Stimulated activated CD4-positive, alpha-beta T cell treated with anti-CD3 and anti-CD28 coated beads, Interleukin-1b, Interleukin-23, amount 100 ng/mL, for 24 hours (primary cell): ENCODE measurements at places on chromosomes 7 and 10.

DNA sequence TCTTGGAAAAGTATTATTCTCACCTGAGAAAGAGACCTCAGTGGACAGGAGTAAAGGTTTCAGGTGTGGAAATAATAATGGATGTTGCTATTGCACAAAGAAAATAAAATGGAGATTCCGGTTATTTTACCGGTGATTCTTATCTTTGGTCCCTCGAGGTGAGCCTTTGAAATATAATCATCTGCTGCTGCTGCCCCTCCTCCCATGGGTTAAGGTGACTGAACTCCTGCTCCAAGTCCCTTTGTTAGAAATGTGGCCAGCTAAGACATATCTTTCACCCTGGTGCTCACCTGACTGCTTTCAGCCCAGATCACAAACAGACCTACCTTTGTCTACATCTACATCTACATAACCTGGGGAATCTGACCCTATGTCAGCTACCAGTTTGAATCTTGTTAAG is 5.7 kb downstream of the CUBN start:
- DNase-seq: no peak

DNA sequence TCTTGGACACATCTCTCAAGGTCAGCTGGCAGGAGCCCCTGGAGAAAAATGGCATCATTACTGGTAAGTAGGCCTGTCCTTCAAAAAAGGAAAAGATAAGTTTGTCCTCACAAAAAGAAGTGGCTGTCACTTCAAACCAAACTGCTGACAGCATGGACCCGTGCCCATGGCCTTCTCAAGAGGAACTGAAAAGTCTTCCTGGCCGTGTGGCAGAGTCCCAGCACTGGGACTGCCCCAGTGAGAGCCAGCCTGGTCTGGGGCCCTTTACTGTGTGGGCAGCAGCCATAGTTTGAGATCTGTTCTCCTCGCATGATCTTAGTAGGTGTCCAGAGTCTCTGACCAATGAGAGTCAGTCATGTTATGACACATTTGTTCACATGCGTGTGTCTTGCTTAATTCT is 614.2 kb upstream of the FOXK1 start:
- DNase-seq: no peak

DNA sequence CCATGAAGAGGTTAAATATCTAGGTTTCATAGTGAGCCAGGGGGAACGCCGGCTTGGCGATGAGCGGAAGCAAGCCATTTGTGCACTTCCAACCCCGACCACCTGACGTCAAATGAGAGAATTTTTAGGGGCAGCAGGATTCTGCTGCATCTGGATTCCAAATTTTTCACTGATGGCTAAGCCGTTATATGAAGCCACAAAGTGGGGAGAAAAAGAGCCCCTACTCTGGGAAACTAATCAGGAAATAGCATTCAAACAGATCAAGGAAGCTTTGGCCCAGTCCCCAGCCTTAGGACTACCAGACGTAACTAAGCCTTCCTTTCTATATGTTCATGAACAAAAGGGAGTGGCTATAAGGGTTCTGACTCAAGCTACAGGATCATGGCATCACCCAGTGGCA is 12.9 kb upstream of the ADCK2 start:
- DNase-seq: no peak

GRCh38 chr7:39248692-39249090 is 271.0 kb downstream of the POU6F2 start:
- DNase-seq: no peak

DNA sequence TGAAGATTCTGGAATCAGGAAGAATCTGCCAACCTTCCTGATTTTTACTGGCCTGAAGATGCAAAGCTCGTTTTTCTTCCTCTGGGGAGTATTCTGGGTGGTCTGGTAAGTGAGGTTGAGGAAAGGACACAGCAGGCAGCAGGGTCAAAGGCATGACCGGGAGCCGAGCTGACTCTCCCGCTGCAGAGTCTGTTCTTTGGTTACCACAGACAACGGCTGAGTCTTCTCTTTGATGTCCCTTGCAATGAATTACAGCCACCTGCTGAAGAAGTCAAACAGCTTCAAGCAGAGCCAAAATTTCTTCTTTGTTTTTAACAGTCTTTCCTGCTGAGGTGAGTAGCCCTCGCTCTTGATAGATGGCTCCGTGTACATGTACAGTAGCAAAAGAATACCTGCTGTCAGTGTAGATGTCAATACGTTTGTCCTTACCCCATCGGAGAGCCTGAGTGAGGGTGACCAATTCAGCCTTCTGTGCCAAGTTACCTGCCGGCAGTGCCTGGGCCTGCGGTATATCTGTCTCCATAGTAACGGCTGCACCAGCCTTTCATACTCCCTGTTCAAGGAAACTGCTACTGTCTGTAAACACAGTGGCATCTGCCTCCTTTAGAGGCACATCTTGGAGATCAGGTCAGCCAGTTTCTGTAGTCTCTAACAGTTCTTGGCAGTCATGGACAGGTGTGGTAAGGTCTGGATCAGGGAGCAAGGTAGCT is 76.4 kb downstream of the PRR15 start:
- no peak for DNase-seq

DNA sequence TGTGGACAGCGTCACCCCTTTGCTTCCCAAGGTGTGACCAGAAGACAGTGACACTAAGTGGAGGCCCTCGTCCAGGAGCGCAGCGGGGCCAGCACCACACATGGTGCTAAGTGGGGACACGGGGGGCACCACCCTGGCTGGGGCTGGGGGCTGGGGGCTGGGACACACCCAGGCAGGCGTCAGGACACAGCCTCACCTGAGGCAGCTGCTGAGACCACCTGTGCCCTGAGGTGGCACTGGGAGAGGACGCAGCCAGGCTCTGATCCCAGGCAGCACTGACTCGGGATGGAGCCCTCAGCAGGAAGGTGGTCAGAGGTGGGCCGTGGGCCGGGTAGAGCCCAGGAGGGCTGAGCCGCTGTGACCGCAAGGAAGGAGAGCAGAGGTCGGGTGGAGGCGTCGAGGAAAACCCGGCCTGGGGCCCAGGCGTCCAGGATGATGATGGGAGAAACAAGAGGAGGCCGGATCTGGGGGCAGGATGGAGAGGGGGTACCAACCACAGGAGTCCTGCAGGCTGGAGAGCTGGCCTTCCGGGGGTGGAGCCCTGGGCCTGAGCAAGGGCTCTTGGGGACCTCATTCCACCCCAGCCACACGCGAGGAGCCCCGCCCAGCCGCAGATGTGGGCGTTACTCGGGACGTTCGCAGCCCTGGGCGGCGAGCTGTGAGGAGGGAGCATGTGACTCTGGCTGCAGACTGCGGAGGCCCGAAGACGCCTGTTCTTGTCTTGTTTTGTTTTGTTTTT is 22.5 kb downstream of the LRRC27 start:
- no peak for DNase-seq

DNA sequence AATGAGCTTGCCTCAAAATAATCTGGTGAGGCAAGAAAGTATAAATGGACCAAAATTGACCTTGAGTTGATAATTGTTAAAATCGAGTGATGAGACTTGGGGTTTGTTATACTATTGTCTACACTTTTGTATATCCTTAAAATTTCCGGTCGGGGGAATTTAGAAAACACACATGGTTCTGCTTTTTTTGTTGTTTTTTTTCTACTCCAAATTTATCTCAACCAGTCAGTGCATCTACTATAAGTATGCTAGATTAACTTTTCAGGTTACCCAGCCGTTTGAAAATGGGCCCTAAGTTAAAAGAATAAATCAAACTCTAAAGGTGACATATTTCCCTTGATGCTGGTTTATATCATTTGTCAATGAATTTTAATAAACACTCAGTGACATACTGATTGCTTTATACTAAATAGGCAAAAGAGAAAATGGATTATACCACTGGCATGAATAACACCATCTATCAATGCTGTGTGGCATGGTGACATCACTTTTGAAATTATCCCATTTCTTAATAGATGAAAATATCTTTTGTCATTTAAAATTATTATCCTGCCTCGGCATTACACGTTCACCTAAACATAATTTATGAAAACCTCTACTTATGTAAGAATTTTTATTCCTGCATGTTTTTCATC is 40.3 kb upstream of the ST8SIA6 start:
- DNase-seq: no peak

DNA sequence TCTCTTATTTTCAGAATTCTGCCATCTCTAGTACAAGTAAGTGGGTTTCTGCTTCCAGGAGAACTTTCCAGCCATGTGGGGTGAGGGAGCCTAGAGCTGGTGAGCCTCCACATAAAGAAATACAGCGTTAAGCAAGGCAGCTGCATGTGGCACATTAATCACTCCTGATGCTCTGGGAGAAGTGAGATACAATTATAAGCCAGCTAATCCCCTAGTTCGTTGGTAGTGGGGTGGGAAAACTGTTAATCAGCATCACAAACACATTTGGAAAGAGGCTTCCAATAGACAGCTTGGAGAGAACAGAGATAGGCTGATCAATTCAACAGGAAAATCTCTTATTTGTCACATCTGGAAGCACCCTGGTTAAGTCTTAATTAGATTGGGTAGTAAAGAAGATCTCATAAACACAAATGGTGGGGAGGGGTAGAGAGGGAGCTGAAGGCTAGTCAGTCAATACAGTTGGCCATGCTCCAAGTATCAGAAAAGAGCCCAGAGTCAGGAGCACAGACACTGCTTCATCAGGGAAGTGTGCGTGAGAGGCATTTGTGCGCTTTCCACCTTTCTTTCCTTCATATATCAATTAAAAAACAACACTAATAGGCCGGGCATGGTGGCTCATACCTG is 130.6 kb downstream of the SORCS1 start:
- no peak for DNase-seq

- peak; percentile 28 for DNase-seq
Measured at GRCh38 chr10:11742009-11742778, at the start of gene ECHDC3. TSS of gene ECHDC3 (plus strand) at chr10:11742382. CDS start at chr10:11742577, 195 bp downstream.

- no peak for DNase-seq
Measured at GRCh38 chr7:53504914-53505313, 469.5 kb downstream of the POM121L12 start.

- DNase-seq: no peak
Measured at GRCh38 chr7:37097276-37097675, 351.4 kb downstream of the ELMO1 start.

DNA sequence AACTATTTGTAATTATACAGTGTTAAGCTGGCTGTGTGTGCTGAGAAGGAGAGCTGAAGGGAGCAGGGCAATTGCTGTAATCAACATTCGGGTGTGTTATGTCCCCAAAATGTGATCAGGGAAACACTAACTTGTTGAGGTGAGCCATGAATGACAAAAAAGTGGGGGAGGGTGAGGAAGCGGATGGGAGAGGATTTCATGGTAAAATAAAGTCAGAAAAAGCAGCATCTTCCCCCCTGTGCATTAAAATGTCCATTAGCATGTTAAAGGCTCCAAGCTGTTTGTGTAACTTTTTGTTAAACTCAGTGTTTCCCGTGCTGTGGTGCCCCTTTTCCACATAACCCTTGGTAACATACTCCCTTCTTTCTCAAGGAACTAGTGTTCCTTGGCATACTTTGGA is 84.9 kb downstream of the ARID5B start:
- no peak for DNase-seq

DNA sequence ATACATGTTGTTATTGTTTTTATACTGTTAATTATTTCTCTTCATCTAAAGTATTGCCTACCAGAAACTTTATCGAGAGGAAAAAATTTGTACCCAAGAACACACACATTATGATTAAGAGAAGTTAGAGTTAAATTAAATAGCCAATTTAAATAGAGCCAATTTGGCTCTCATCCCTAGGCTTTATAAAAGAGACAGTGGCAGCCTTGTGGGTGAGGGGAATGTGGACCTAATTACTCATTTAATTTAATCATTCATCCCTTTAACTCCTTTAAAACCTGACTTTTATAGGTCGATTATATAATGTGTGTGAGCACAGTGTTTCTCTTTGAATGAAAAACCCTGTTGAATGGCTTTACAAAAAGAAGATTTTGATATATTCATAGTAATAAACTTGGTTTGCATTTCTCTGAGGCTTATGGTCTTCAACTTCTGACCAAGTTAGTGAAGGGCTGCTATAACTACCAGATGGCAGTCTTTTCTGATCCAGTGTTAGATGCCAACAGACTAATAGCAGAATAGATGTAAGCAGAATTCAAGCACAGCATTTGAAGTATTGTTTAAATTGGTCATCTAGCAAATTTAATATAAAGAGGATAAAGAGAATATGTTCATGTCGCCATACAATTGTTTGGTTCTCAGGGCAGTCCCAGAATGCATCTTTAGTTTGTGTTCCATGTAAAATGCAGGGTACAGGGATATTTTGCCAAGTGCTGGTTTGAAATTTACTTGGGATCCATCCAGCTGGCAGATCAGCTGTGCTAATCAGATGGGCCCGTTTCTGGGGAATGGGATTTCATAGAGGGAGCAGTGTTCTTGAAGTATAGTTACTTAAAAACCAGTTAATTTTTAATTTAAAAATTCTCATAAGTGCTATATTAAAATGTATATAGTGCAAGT is 25.3 kb downstream of the ADD3 start:
- DNase-seq: no peak

GRCh38 chr10:24439935-24440334 is 231.0 kb downstream of the KIAA1217 start:
- DNase-seq: no peak

DNA sequence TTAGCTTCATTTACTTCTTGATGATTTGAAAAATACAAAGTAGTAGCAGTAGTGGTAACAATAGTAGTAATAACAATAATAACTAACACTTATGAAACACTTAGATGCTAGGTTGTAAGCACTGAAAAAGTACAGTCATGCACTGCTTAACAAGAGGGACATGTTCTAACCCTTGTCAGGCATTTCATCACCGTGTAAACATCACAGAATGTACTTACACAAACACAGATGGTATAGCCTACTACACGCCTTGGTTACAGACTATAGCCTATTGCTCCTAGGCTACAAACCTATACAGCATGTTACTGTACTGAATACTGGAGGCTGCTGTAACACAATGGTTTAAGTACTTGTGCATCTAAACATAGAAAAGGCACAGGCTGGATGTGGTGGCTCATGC is 60.6 kb downstream of the PUS7 start:
- DNase-seq: no peak

GRCh38 chr7:92002720-92003119 is 62.1 kb downstream of the AKAP9 start:
- DNase-seq: no peak

DNA sequence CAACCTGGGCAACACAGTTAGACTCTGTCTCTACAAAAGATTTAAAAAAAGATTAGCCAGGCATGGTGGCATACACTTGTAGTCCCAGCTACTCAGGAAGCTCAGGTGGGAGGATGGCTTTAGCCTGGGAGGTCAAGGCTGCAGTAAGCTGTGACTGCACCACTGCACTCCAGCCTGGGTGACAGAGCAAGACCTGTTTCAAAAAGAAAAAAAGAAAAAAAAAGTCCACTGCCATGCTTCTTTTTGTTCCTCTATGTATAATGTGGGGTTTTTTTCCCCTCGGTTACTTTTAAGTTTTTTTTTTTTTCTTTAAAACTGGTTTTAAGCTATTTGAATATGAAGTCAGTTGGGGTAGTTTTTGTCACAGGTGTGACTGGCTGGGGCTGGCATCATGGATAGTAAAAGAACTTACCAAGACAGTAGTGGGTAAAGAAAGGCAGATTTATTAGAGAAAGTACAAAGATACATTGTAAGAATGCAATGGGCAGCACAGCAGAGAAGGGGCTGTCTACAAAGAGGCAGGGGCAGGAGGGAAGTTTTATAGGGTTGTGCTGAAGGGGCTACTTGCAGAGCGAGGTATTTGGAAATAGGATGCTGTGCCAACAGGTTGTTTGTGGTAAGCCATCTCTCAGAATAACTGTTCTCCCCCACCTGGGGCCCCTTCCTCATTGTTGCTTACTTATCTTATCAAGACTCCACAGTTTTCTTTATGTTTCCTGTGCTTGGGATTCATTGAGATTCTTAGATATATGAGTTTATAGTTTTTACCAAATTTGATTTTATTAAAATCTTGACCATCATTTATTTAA is 177.3 kb downstream of the PHTF2 start:
- DNase-seq: no peak

GRCh38 chr7:81366546-81366945 is 403.3 kb downstream of the HGF start:
- no peak for DNase-seq

- DNase-seq: no peak
Measured at GRCh38 chr10:108362296-108362695, 1197.8 kb upstream of the SORCS1 start.
